ENCODE measurements at places on chromosomes 3 and 15.
A peak's percentile ranks its signal among the peaks of the same experiment; 100 is the strongest.

GRCh38 chr15:79290642-79291275 lies 8.2 kb downstream of the ANKRD34C start:
- DNase-seq = no peak

- DNase-seq = no peak
Measured at GRCh38 chr3:49653621-49654020, 20.5 kb upstream of the APEH start.

DNA sequence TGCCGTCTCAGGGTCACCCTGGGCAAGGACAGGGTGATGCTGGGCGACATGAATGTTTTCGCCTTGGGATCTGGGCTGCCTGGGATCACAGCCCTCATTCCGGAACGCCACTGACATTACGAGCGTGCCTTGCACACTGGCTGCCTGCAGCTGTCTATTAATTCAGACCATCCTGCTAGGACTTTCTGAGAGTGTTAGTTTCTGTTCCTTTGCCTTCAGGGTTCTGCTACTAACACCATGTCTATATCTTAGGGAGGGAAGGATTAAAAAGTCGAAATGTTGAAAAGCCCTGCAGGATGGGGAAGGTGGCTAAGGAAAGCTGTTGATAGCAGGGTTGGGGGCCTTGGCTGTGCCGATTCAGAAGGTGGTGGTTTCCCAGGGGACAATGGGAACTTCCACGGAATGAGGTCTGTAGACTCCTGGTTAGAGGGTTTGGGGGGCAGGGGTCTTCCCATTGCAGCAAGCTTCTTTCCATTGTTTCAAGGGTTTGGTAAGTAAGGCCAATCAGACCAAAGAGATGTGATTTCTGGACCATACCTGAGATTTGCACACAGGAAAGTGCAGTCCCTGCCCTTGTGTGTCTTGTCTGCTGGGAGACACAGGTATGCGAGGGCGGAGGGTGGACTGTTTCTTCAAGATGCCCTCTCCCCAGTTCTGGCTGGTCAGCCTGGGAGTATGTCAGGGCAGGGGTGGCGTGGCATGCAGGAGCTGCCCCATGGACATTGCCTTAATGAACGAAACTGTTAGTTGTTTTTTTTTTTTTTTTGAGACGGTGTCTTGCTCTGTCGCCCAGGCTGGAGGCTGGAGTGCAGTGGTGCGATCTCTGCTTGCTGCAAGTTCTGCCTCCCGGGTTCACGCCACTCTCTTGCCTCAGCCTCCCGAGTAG lies 50.9 kb downstream of the RGMA start:
- DNase-seq = peak; percentile 23

- DNase-seq = no peak
Measured at GRCh38 chr15:35858707-35859106, 312.7 kb upstream of the DPH6 start.

GRCh38 chr3:148729476-148730055 lies 31.9 kb downstream of the AGTR1 start:
- DNase-seq = no peak

GRCh38 chr3:8657804-8658305 lies 13.3 kb upstream of the SSUH2 start:
- DNase-seq = no peak

GRCh38 chr15:33234020-33234461 lies 39.5 kb upstream of the FMN1 start:
- no peak for DNase-seq

- DNase-seq = no peak
Measured at GRCh38 chr15:91478717-91479191, 374.8 kb upstream of the SLCO3A1 start.

DNA sequence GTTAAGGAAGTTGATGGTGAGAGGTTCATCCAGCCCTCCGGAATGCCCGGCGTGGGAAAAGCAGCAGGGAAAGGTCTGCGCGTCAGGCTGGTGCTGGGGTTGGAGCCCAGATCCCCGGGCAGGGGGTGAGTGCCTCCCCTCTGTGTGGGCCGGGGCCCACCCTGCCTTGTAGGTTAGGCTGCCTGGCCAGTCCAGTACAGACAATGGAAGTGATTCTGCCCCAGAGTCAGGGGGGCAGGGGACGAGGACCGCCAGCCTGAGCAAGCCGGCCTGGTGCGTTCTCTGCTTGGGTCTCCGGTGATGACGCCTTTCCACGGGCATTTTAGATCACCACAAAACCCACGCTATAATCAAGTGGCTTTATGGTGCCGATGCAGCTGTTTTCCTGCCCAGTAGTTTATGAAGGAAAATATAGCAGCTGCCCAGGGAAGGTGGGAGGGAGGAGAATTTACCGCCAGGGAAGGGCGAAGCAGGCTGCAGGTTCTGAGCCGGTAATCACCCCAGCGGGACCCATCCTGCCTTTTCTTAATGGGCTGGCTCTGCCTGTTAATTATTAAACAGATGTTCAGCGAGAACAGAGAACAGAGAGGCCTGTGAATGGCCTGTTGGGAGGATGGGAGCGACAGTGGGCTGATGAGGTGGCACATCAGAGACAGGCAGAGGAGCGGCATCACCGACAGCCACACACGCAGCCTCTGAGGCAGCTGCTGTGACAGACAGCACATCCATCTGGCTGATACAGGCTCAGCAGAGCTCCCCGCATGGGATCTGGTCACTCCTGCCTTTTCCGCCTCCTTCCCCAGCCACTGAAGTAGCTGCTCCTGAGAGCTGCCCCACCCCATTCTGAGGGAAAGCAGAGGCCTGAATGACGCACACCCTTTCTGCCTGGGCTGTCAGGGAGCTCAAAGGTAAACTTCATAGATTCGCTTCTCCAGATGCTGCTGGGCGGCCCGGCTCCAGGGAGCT lies 35.2 kb downstream of the BDH1 start:
- DNase-seq = peak; percentile 62

GRCh38 chr15:63832620-63833019 lies 1.1 kb downstream of the HERC1 start:
- DNase-seq = no peak

GRCh38 chr3:51332156-51332555 lies 52.9 kb upstream of the MANF start:
- no peak for DNase-seq

Measured in left hindlimb (tissue), 1 donor.